ENCODE measurements at places on chromosomes 6 and 20.
A peak's percentile ranks its signal among the peaks of the same experiment; 100 is the strongest.

GRCh38 chr6:107712665-107713551, 111.2 kb downstream of the SCML4 start:
- peak overlapping the region; percentile 83 for H3K27ac ChIP-seq
- peak overlapping the region; percentile 81 for H3K4me3 ChIP-seq
- peaks cover 46% of the 10 kb centered on the region for H3K4me1 ChIP-seq
- peaks cover 2% of the 10 kb centered on the region for H3K36me3 ChIP-seq
- no peaks in the 10 kb centered on the region for H3K27me3 ChIP-seq
- no peak for DNase-seq

DNA sequence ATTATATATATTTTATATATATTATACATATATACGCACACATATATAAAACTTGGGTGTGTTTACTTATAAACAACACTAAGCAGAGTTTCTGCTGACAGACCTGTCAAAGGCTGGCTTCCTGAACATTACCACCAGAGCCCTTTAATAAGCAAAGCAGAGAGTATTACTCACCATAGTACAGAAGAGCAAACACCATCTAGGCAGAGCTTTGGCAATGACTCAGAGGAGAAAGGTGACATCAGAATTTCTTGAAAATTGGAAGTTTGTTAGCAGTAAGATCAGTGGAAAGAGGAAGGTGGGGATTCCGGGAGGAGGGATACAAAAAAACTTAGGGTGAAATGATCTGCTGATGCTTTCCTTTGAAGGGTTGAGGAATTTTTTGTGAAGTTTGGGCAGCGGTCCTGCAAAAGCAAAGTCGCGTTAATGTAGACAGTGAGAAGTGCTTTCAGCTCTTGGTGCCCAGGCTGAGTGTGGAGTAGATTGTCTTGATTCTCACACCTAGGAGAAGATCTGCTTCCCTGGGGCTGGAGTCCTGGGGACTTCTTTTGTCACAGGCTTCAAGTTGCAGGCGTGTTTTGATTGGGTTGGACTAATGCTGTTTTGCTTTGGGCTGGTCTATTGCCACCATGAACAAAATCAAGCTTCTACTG, 109.6 kb upstream of the BACH2 start:
- peaks cover 29% of the 10 kb centered on the region for H3K4me1 ChIP-seq
- H3K36me3 ChIP-seq = peaks cover 2% of the 10 kb centered on the region
- H3K27me3 ChIP-seq = no peaks in the 10 kb centered on the region
- no peak for DNase-seq
- H3K4me3 ChIP-seq = no peak overlapping the region

DNA sequence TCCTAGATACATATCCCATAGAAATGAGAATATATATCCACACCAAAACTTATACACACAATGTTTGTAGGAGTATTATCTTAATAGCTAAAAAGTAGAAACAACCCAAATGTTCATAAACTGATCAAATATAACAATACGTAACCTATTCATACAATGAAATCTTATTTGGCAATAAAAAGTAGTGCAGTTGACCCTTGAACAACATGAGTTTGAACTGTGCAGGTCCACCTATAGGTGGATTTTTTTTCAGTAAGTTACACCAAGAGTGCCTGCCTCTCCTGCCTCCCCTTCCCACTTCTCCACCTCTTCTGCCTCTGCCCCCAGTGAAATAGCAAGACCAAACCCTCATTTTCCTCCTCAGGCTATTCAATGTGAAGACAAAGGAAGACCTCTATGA, 95.2 kb downstream of the AHI1 start:
- H3K4me1 ChIP-seq = no peaks in the 10 kb centered on the region
- H3K27ac ChIP-seq = no peak overlapping the region
- no peak for DNase-seq

DNA sequence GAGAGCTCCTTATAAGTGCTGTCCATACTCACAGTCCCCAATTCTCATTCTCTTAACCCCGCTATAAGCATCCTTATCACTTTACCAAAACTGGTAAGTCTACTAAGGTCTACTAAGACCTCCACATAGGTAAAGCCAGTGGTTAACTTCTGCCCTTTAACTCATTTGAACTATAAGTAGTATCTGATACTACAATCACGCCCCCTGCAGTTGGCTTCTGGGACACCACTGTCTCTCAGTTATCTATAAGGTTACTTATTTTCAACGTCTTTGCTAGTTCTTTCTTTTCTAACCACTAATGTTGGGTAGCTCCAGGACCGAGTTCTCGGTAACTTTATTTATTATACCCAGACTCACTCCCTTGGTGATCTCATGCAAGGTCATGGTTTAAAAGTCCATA, 142.6 kb downstream of the ARHGAP18 start:
- H3K27me3 ChIP-seq = peaks cover 6% of the 10 kb centered on the region
- H3K36me3 ChIP-seq = peaks cover 3% of the 10 kb centered on the region
- H3K4me1 ChIP-seq = peaks cover 6% of the 10 kb centered on the region
- no peak for DNase-seq

DNA sequence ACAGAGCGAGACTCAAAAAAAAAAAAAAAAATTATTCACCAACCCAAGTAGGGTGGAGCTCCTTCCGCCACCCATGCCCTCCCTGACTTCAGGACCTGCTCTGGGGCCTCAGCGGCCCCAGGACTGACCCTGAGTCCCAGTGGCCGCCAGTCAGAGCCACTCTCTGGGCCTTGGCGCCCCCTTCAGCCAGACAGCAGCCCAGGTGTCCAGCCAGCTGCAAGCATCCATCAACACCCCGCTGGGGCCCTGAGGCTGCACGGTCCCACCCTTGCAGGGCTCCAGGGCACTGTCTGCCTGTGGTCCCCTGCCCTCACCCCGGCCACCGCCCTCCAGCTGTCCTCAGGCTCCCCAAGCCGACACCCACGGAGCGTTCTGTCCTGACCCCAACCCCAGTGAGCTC, 11.4 kb upstream of the KCNQ2 start:
- peaks cover 7% of the 10 kb centered on the region for H3K4me1 ChIP-seq
- DNase-seq = no peak
- no peak overlapping the region for H3K27ac ChIP-seq
- H3K27me3 ChIP-seq = peaks cover 39% of the 10 kb centered on the region

- H3K4me3 ChIP-seq = no peak overlapping the region
- peaks cover 26% of the 10 kb centered on the region for H3K27me3 ChIP-seq
- no peaks in the 10 kb centered on the region for H3K4me1 ChIP-seq
- no peak for DNase-seq
- peaks cover 2% of the 10 kb centered on the region for H3K36me3 ChIP-seq
Observed at GRCh38 chr6:138078491-138078890, 28.7 kb downstream of the PERP start.

- no peaks in the 10 kb centered on the region for H3K27me3 ChIP-seq
- H3K27ac ChIP-seq = peak overlapping the region; percentile 89
- peak; percentile 75 for DNase-seq
- H3K4me3 ChIP-seq = peak overlapping the region; percentile 85
Observed at GRCh38 chr20:58888521-58889333, 36.2 kb downstream of the GNAS start.

- DNase-seq = no peak
- peaks cover 7% of the 10 kb centered on the region for H3K36me3 ChIP-seq
- H3K4me3 ChIP-seq = no peak overlapping the region
- peaks cover 37% of the 10 kb centered on the region for H3K27me3 ChIP-seq
- H3K27ac ChIP-seq = no peak overlapping the region
Observed at GRCh38 chr20:1778338-1778737, 116.9 kb upstream of the SIRPA start.

DNA sequence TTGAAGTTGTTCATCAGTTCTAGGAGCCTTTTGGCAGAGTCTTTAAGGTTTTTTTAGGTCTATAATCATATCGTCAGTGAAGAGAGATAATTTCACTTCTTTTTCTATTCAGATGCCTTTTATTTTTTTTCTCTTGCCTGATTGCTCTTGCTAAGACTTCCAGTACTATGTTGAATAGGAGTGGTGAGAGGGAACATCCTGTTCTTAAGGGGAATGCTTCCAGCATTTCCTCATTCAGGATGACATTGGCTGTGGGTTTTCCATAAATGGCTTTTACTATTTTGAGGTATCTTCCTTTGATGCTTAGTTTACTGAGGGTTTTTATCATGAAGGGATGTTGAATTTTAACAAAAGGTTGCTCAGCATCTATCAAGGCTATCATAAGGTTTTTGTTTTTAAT, 109.5 kb downstream of the CLVS2 start:
- no peaks in the 10 kb centered on the region for H3K27me3 ChIP-seq
- DNase-seq = no peak
- no peak overlapping the region for H3K27ac ChIP-seq
- H3K4me1 ChIP-seq = no peaks in the 10 kb centered on the region

DNA sequence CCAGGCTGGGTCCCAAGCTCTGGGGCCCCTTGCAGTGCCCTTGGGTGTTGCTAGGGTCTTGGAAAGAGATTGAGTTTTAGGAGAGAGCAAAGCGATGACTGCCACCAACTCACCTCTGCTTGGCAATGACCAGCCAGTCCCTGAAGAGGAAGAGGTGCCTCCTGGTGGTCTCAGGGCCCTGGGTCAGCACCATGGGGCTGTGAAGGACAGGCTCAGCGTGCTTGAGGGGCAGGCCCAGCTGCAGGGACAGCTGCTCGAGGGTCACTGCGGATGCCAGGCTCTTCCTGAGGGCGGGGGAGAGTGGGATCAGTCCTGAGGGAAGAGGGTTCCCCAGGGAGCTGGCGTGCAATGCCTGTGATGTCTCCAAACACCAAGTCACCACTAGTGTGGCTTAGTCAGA, 50.8 kb upstream of the TAGAP start:
- H3K4me1 ChIP-seq = peaks cover 42% of the 10 kb centered on the region
- no peak for DNase-seq
- no peaks in the 10 kb centered on the region for H3K36me3 ChIP-seq
- H3K4me3 ChIP-seq = no peak overlapping the region
- H3K27me3 ChIP-seq = no peaks in the 10 kb centered on the region

DNA sequence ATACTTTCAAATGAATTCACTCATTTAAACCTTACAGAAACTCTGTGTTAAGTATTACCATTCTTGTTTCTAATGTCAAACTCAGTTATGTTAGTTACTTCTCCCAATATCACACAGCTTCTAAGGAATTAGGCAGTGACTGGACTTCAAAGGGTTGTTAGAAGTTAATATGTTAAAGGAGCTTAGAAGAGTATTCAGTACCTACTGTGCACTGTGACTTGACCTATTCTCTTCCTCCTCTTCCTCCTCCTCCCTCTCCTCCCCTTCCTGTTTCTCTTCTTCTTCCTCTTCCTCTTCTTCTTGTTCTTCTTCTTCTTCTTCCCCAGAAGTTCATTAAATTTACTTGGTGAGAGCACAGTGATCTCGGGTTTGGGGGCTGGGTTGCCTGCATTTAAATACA, 325.6 kb upstream of the SLC35B3 start:
- H3K4me3 ChIP-seq = no peak overlapping the region
- no peak for DNase-seq
- H3K4me1 ChIP-seq = no peaks in the 10 kb centered on the region
- H3K27me3 ChIP-seq = no peaks in the 10 kb centered on the region

DNA sequence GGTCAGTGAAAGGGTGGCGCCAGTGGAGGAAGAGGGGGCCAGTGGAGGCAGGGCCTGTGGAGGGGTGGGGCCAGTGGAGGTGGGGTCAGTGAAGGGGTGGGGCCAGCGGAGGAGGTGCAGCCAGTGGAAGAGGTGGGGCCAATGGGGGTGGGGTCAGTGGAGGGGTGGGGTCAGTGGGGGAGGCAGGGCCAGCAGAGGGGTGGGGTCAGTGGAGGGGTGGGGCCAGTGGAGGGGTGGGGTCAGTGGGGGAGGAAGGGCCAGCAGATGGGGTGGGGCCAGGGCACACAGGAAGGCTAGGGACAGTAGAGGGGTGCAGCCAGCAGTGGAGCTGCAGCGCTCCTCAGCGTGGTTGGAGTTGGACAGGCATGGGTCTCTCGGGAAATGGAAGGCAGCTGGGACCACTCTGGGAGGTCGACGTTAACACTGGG, 18.7 kb downstream of the ADRM1 start:
- DNase-seq = no peak
- peaks cover 10% of the 10 kb centered on the region for H3K4me1 ChIP-seq

- H3K27me3 ChIP-seq = no peaks in the 10 kb centered on the region
- H3K27ac ChIP-seq = no peak overlapping the region
- no peak for DNase-seq
- no peak overlapping the region for H3K4me3 ChIP-seq
Observed at GRCh38 chr20:9331707-9332435, 182.5 kb upstream of the LAMP5 start.

DNA sequence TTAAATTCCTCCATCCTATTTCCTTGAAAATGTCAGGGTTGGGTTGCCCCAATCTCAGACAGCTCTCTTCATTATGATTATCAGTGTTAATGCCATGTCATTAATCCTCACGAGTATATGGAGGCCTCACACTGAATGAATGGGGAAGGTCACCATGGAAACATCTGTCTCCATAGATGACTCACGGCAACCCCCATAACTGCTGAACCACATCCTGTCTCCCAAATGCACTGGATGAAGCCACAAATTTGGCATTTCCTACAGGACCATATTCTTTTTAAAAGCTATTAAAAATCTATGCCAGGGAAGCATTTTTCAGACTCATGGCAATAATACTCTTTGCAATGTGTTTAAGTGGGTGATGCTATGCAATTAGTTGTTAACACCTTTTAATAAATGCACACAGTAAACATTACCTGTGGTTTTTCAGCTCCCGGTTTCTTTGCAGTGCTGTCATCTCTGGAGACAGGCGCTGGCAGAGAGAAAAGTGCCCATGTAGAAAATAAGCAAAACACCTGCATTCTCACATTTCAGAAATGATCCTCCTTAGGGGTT, 80.1 kb upstream of the PTPRK start:
- no peak overlapping the region for H3K27ac ChIP-seq
- H3K4me1 ChIP-seq = no peaks in the 10 kb centered on the region
- no peak overlapping the region for H3K4me3 ChIP-seq
- H3K27me3 ChIP-seq = peaks cover 61% of the 10 kb centered on the region
- no peaks in the 10 kb centered on the region for H3K36me3 ChIP-seq
- DNase-seq = no peak

- peaks cover 2% of the 10 kb centered on the region for H3K36me3 ChIP-seq
- DNase-seq = no peak
- H3K4me3 ChIP-seq = no peak overlapping the region
- peak overlapping the region; percentile 86 for H3K27ac ChIP-seq
- no peaks in the 10 kb centered on the region for H3K27me3 ChIP-seq
Observed at GRCh38 chr6:136609873-136610706, 59.9 kb upstream of the MAP7 start.

DNA sequence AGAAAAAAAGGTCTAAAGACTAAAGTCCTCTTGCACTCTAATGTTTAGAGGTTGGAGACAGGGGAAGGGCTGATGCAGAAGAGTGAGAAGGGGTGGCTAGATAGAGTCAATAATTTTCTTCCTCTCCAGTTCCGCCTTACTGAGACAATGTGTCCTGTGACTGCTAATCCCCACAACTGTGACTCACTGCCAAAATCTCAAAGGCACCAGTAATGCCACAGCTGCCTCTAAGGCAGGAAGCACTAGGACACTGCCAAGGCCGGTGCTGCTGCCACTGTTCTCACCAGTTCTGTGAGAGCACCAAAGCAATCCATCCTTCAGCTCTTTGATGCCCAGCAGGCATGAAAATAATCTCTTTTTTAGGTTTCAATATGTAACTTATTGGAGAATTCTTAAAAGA, 701.9 kb upstream of the MAP3K7 start:
- H3K27ac ChIP-seq = no peak overlapping the region
- H3K4me3 ChIP-seq = no peak overlapping the region
- H3K4me1 ChIP-seq = no peaks in the 10 kb centered on the region

GRCh38 chr6:3031857-3032640, 32.4 kb downstream of the NQO2 start:
- DNase-seq = no peak
- no peaks in the 10 kb centered on the region for H3K27me3 ChIP-seq
- peaks cover 12% of the 10 kb centered on the region for H3K4me1 ChIP-seq
- H3K27ac ChIP-seq = no peak overlapping the region

- no peaks in the 10 kb centered on the region for H3K27me3 ChIP-seq
- H3K4me3 ChIP-seq = no peak overlapping the region
- H3K36me3 ChIP-seq = no peaks in the 10 kb centered on the region
- no peaks in the 10 kb centered on the region for H3K4me1 ChIP-seq
- no peak for DNase-seq
Observed at GRCh38 chr6:152723398-152723797, 25.7 kb downstream of the MYCT1 start.

Measured in T-helper 17 cell (primary cell).